ENCODE measurements at places on chromosomes 5 and 9.

GRCh38 chr5:132388244-132389050 lies 18.9 kb downstream of the SLC22A5 start:
- no peak for DNase-seq

GRCh38 chr5:159003045-159004030 lies 96.4 kb downstream of the EBF1 start:
- no peak for DNase-seq

DNA sequence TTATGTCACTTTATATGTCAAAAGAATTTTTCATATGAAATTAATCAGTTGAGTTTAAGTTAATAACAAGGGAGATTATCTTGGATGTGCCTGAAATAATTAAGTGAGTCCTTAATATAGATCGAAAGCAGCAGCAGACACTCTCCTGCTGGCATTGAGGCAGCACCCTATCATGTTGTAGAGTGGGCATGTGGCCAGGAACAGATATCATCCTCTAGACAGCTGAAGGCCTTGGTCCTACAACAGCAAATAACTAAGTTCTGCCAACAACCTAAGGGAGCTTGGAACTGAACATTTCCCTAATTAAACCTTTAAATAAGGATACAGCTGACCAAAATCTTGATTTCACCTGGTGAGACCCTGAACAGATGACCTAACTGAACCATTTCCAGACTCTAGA lies 25.8 kb upstream of the UGT3A1 start:
- no peak for DNase-seq

- no peak for DNase-seq
These were observed 56.3 kb upstream of the SPEF2 start for GRCh38 chr5:35561396-35561795.

DNA sequence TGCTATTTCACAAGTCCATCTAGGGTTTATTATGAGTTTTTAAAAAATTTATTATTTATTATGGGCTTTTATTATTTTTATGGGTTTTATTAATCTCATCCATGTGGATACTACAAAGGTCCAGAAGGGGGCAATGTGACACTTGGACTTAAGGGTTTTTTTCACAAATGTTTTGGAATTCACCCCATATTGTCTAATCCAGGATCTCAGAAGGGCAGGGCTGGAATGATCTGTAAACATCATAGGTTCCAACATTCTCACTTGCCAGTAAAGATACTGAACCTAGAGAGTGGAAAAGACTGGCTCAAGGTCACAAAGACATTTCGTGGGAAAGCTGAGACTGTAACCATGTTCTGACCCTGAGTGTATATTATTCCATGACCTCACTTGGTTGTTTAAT lies 35.6 kb downstream of the NIM1K start:
- peak; percentile 21 for DNase-seq

DNA sequence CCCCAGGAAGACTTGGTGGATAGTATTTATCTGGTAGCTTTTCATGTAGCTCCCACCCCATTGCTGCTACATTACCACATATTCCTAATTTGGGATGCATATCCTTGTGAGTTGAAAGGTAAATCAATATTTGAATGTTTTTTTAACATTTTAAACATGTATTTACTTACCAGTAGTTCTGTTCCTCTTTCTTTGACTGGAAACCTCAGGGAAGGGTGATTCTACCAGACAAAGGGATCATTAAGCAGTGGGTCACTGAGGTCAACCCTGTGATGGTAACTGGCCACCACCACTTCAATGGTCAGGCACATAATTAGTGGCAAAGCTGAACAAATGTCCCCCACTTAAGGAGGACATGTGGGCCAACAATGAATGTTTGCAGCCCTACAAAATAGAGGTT lies 27.2 kb upstream of the KLF9 start:
- DNase-seq = no peak

DNA sequence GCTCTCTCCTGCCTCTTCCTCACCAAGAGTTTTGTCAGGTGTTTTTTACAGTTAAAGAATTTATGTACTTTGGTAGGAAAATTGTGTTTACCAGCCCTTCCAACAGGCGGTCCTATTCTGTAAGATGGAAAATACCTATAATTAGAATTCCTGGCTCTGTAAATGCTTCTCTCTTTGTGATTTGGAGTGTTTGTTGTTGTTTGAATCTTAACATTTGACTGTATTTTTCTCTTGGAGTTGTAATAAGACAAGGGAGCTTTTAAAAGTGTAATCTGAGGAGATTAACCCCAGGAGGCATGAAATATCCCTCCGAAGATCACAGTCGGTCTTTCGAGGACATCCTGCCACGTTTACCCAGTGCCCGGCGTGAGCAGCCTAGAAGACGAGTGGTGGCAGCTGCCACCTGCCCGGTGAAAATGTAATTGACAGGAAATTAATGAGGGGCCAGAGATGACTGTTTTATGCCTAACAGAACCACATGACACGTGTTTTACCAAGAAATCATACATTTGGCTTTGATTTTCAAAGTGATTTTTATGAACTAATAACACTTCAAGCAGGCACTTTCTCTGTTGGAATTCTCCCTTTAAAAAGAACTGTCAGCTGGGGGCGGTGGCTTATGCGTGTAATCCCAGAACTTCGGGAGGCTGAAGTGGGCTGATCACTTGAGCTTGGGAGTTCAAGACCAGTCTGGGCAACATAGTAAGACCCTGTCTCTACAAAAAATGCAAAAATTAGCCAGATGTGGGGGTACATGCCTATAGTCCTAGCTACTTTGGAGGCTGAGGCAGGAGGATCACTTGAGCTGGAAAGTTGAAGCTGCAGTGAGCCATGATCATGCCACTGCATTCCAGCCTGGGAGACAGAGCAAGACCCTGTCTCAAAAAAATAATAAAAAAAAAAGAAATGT lies 20.0 kb downstream of the ANKRD33B start:
- no peak for DNase-seq

- no peak for DNase-seq
These were observed 126.4 kb downstream of the SLF1 start for GRCh38 chr5:94744906-94745305.

Measured in H54 (cell line).